ENCODE measurements at places on chromosomes 1 and 21.

DNA sequence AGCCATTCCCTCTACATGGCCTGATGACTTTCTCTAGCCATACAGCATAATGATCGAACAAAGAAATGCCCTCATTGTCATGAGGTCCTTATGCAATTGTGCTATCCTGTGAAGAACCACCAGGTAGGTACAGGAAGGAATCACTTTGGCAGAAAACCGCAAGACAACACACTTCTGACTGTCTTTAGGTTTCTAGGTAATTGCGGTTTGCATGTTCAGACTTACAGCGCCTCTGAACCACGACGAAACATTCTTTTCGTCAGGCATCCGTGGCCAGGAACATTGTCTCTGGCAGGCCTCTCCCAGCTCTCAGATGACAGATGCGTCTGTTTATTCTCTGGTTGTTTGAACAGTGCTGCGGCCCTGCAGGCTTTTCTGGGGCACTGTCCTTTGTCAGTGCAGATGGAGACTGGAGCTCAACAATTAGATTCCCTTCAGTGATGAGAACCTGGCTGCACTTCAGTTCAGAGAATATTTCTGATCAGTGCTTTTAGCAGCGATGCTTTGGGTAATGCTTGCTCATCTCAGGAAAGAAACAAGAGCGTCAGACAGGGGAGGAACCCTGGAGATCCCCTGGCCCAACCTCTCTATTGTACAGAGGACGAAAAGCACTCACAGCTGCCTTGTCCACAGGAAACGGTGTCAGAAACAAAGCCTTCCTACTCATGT lies 63.4 kb downstream of the B3GALT5 start:
- no peak for DNase-seq

GRCh38 chr1:180504186-180504585 lies 1.8 kb upstream of the ACBD6 start:
- no peak for DNase-seq

DNA sequence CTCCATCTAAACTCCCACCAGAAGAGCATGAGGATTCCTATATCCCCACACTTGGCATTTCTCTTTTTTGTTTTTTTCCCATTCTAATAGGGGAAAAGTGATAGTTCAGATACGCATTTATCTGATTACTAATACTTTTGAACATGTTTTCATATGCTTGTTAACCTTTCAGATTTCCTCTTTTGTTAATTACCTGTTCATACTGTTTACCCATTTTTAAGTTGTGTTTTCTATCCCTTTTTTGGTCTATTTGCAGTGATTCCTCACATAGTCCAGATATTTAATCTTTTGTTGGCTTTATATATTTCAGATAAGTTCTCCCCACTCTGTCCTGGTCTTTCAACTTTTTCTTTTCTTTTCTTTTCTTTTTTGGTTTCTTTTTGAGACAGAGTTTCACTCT lies 13.6 kb upstream of the PIGK start:
- DNase-seq: no peak

- DNase-seq: no peak
Observed at GRCh38 chr1:117347907-117348306, 19.3 kb upstream of the MAN1A2 start.

GRCh38 chr1:236948381-236948780 lies 55.9 kb downstream of the MT1HL1 start:
- no peak for DNase-seq

DNA sequence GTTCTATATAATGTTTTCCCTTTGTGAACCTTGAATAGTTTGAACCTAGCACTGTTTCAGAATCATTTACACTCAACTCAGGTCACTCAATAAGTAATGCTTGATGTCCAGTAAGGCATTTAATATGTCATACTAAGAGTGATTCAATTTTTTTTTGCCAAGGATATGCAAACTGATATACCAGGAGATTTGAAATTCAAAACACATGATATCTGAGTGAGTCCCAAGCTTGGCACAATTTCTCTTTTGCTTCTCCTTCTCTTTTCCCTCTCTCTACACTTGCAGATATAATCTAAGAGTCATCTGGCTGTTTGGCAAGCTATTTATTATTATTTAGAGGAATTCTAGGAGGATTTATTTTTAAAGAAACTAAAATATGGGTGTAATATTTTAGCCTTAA lies 61.6 kb upstream of the SPAG17 start:
- no peak for DNase-seq
